ENCODE measurements at places on chromosomes 13 and 19.
A peak's percentile ranks its signal among the peaks of the same experiment; 100 is the strongest.

- no peak for DNase-seq
These were observed 104.4 kb upstream of the LSM14A start for GRCh38 chr19:34067861-34068271.

DNA sequence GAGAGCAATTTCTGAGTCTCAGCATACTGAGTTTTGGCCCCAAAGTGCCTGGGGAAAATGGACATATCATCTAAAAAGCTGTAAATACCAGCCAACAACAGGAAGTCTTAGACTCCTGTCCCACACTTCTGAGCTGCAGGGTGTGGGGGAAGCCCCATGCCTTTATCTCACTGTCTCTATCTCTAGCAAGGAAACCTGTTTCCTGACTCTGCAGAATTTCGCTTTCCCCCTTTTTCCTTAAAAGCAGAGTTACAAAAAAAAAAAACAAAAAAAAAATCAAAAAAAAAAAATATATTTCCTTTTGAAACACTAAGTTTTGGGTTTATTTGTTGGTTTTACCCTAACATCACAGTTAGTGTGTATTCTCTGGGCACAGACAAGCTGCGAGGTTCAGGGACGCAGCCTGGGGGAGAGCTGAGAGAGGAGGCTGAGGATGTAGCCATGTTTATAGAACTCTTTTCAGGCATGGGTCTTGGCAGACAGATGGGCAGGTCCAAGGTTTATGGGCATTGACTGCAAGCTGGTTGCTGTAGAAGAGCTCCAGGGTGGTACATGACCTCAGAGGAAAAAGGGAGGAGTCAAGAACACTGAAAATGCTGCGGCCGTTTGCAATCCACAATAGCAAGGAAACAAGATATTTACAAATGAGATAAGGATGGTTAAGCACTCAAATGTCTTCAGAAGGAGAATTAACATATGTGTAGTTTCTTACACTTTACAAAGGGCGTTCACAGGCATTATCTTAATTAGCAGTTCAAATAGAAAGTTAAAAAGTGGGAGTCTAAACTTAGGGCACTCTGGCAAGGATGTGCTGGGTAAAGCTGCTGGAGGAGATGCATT, 4.9 kb downstream of the MBNL2 start:
- DNase-seq: no peak

- no peak for DNase-seq
These were observed 726.4 kb upstream of the GPC6 start for GRCh38 chr13:92500192-92500591.

GRCh38 chr13:26810095-26810494, 49.5 kb upstream of the GPR12 start:
- no peak for DNase-seq

DNA sequence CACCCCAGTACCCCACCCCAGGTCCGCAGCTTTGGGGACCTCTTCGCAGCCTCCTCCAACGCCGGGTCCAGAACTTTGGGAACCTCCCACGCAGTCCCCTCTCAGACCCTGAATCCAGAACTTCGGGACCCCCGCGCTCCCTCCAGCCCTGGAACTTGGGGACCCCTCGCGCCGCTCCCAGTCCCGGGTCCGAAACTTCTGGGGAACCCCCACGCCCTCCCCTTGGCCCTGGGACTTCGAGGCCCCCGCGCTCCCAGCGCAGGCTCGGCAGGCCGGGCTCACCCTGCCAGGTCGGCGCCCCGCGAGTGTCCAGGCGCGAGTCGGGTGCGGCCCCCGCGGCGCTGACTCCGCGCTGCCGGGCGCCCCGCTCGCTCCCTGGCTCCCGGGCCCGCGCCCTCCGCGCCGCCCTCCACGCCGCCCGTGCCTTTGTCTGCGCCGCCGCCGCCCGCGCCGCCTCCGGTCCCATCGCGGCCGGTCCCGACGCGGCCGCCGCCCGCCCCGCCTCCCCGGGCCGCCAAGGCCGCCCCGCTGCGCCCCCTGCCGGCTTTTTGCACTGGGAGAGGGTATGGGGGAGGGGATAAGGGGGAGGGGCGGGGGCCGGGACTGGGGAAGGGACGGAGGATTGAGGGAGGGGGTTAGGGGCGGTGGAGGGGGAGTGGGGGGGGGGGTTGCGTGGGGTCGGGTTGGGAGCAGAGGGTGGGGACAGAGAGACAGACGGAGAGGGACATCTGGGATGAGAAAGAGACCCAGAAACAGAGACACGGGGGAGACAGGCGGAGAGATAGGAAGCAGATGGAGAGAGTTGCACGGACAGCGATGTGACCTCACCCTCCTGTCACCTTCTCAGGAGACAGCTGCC, at the start of gene HOMER3:
HOMER3 (minus strand) TSS at position 449 of the 859 bp plus-strand sequence. CDS start 2,235 bp downstream, outside the sequence.
- peak; percentile 63 for DNase-seq

DNA sequence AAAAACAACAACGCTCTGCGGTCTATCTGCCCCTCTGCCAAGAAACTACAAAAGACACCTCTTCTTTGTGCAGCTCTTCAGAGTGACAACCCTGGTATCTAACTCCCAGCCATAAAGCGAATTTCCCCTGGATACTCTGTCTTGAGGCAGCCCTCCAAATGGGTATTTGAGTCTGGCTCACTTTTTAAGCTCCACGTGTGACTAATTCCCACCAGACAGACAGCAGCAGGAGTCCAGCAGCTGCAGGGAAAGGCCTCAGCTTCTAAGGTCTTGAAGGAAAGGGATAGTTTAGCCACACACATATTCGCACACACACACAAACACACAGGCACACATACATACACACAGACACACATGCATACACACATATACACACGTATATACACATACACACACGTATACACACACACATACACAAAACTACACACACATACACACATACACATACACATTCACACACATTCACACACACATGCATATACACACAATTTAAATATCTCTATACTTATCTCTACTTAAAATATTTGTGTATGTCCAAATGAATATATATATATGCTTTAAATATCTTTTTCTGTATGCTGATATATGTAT, 188.8 kb downstream of the TSHZ3 start:
- no peak for DNase-seq

DNA sequence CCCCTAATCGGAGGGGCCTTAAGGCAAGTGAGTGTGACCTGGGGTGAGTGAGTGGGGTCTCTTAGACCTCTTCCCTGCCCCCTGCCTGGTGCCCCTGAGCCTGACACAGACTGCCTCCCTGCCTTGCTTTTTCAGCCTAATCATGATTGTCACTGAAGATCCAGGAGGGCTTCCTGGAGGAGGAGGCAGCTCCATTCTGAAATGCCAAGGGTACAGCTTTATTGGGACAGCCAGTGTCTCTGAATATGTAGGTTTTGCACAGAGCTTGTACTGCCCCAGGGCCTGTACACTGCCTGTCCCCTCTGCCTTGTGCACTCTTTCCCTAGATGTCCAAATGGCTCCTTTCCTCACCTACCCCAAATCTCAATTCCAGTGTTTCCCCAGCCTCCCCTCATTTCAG, 26.1 kb upstream of the SEMA6B start:
- DNase-seq: no peak

DNA sequence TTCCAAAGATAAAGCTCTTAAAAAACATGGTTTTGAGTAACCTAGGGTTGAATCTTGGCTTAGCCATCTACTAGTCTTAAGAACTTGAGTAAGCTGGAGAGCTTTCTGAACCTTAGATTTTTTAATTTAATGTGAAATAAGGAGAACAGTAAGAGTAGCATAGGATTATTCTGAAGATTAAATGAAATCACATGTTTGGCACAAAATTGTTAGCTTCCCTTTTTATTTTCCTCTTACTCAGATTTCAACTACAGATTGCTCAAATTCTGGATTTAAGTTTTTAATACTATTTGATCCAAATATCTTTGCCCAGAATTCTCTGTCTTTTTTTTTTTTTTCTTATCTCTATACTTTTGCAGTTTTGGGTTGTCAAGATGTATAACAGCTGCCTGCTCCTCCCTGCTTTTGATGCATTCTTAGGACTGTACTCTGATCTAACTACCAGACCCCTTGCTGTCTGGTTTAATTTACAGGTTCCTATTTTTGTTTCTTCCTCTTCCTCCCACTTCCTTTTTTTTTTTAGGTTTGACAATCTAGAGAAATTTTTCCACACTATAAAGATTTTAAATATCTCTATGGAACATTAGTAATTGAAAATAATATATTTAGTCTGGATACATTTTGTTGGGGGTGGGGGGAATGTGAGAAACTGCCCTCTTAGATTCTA, 12.3 kb downstream of the POMP start:
- DNase-seq: no peak

- DNase-seq: no peak
These were observed 9.7 kb upstream of the SLC35E1 start for GRCh38 chr19:16581971-16582343.

- no peak for DNase-seq
These were observed 2.7 kb downstream of the DMRTC2 start for GRCh38 chr19:41847351-41848105.

DNA sequence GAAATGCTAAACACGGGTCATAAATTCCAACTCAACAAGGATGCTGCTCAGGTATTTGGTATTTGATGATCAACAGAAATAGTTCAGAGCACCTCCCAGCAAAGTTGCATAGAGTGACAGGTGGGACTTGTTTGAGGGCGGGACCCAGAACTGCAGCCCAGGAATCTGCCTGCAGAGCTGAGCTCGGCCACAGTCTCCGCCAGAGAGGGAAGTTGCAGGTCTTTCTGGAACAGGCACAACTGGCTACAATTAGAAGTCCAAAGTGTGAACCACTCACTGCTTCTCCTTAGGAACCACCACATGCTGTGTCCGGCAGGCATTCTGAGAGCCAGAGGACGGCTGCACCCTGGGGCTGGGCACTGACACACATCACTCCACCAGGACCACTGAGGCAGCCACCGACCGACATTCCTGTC, 1.1 kb downstream of the SLC15A1 start:
- no peak for DNase-seq

GRCh38 chr13:73849292-73849691, 284.9 kb downstream of the KLF12 start:
- DNase-seq: no peak

DNA sequence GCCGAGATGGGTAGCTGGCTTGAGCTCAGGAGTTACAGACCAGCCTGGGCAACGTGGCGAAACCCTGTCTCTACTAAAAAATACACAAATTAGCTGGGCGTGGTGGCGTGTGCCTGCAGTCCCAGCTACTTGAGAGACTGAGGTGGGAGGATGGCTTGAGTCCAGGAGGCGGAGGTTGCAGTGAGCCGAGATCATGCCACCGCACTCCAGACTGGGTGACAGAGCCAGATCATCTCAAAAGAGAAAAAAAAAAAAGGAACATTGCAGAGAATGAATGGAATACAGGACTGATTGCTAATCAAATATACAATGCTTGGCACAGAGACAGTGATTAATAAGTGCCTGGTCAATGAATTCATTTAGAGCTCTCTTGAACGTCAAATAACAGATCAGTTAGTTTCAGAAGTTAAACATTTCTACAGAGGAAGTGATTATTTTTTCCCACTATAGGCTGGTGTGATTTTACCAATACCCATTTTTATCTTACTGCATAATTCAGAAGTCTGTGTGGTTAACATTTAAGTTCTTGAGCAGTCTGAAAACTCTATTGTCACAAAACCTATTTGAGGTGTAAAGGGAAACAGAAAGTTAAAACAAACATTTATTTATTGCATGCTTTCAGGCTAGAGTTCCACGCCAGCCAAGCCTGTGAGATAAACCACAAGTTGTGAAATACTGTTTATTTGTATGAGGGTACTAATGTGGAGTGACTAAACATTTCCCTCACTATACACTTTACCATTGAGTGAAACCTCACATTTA, 7.7 kb upstream of the TBC1D4 start:
- no peak for DNase-seq

DNA sequence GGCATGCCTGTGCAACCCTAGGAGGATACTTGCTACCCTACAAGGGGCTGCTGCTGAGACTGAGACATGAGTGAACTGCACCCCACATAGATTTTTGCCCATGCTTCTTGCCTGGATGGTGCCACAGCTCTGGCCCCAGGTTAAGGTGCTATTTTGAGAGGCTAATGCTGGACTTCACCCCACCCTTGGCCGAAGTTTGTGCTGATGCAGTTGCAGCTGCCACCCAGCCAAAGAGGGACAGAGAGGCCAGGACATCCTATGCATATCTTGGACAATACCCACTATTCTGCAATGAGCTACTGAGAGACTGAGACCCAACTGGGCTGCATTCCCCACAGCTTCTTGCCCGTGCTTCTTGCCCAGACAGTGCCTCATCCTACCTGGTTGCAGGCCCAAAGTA, 34.6 kb downstream of the NHLRC3 start:
- DNase-seq: no peak

DNA sequence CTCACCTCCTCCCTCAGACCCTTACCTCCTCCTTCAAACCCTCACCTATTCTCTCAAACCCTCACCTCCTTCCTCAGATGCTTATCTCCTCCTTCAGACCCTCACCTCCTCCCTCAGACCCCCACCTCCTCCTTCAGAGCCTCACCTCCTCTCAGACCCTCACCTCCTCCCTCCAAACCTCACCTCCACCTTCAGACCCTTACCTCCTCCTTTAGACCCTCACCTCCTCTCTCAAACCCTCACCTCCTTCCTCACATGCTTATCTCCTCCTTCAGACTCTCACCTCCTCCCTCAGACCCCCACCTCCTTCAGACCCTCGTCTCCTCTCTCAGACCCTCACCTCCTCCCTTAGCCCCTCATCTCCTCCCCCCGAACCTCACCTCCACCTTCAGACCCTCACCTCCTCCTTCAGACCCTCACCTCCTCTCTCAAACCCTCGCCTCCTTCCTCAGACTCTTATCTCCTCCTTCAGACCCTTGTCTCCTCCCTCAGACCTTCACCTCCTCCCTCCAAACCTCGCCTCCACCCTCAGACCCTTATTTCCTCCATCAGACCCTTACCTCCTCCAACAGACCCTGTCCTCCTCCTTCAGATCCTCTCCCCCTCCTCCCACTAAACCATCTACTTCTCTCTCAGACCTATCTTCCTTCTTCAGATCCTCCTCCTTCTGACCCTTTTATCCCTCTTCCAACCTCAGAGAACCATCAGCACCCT, 2.5 kb upstream of the BCL3 start:
- DNase-seq: no peak

DNA sequence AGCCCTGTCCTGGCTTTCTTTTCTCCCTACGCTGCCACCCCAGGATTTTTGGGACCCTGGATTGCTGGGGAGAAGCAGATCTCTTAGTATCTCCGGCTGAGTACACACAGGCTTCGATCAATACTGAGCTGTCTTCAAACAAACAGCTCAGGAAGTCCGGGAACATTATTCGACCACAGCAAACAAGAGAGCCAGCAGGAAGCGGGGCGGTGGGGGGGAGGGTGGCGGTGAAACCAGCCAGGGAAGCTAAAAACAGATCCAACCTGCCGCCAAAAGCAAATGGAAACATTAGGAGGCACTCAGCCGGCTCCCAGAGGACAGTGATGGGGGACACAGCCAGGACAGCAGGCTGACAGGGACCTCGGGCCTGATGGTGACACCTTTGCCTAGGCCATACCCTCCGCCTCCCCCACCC, 12.2 kb upstream of the BCAM start:
- DNase-seq: no peak

DNA sequence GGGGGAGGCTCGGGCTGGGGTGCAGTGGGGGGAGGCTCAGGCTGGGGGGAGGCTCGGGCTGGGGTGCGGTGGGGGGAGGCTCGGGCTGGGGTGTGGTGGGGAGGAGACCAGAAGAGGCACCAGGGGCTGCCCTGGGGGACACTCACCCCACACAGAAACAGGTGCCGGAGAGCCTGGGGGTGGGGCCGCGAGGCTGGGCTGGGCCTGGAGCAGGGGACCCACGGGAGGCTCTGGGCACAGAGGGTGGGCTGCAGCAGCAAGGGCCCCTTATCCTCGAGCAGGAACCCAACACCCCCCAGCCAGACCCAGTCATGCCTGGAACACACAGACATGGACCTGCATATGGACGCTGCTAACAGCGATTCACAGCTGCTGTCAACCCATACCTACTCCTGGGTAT, 34.3 kb downstream of the GPX4 start:
- no peak for DNase-seq

All from stimulated activated CD8-positive, alpha-beta memory T cell treated with anti-CD3 and anti-CD28 coated beads, Interleukin-2, amount 100 ng/mL, for 1 hour (primary cell).